ENCODE measurements at places on chromosomes 16 and 17. TPM values are rescaled to one million over a fixed set of nuclear protein-coding genes. Genes with fewer than 3 reads are reported as not detected.

DNA sequence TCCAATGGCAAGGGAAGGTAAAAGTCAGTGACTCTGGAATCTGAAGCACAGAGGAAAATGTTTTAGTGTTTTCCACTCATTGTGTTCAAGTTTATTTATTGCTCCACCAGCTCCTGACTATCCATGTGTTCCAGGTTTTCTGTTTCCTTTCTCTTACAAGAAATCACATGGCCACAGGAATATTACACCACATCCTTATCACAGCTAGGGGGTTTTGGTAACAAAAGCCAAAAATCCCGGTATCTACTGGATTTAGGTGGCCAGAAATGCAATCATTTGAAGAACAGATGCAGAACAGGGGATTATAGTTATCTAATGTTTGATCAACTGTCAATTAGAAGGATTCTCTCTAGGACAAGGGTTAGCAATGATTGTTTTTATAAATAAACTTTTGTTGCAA is 47.9 kb downstream of the STH start:
- no peak for DNase-seq
- peaks cover 72% of the 10 kb centered on the region for H3K36me3 ChIP-seq
- no peaks in the 10 kb centered on the region for H3K4me1 ChIP-seq
- no peaks in the 10 kb centered on the region for H3K27me3 ChIP-seq
- no peak overlapping the region for H3K27ac ChIP-seq

DNA sequence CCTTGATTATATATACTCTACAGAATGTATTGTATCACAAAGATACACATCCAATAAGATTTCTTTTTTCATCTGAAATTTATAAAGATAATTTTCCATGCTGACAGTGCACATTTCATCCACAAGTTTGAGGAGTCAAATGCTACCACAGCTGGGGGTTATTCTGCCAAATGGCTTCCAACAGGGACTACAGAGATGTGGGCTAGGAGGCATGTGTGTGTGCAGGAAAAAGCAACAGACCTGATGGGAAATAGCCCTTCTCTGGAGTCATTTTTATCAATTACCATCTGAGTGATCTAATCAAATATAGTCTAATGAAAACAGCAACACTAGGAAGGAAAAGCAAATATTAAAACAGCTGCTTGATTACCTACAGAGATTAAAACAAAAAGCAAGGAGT is 290.5 kb downstream of the CEP112 start:
- DNase-seq, result no peak
- no peaks in the 10 kb centered on the region for H3K36me3 ChIP-seq
- H3K4me1 ChIP-seq, result no peaks in the 10 kb centered on the region
- H3K27me3 ChIP-seq, result no peaks in the 10 kb centered on the region

DNA sequence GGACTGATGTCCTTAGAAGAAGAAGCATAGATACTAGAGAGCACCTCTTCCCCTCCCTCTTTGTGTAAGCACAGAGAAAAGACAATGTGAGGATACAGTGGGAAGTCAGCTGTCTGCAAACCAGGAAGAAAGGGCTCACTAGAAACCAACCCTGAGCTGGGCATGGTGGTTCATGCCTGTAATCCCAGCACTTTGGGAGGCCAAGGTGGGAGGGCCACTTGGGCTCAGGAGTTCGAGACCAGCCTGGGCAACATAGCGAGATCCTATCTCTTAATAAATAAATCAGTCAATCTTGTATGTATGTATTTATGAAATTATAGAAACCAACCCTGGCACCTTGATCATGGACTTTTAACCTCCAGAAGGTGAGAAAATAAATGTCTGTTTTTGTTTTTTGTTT is 118.3 kb downstream of the NPIPB5 start:
- H3K36me3 ChIP-seq, result no peaks in the 10 kb centered on the region
- H3K27ac ChIP-seq, result no peak overlapping the region
- no peaks in the 10 kb centered on the region for H3K27me3 ChIP-seq
- H3K4me1 ChIP-seq, result no peaks in the 10 kb centered on the region
- no peak overlapping the region for H3K4me3 ChIP-seq
- DNase-seq, result no peak

DNA sequence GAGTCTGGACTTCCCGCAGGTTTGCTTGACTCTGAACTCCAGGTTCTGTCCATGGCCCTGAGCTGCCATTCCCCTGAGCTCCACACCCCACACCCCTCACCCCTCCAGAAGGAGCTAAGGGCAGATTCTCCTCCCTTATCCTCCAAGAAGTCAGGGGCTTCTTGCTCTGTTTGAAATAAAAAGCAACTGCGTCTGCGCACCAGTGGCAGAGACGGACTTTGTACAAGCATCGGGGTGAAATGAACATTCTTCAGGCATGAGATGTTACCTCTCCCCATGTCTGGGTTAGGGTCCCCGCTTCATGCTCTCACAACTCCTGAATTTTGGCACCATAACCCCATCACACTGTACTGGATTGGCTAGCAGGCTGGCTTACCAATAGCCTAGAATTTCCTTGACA is 36.1 kb upstream of the DLX4 start:
- no peak overlapping the region for H3K27ac ChIP-seq
- no peaks in the 10 kb centered on the region for H3K27me3 ChIP-seq
- no peaks in the 10 kb centered on the region for H3K36me3 ChIP-seq

- no peaks in the 10 kb centered on the region for H3K4me1 ChIP-seq
- no peak for DNase-seq
- no peak overlapping the region for H3K4me3 ChIP-seq
- no peak overlapping the region for H3K27ac ChIP-seq
- no peaks in the 10 kb centered on the region for H3K27me3 ChIP-seq
These were observed 42.9 kb upstream of the IRF8 start for GRCh38 chr16:85856079-85856478.

- no peaks in the 10 kb centered on the region for H3K27me3 ChIP-seq
- no peaks in the 10 kb centered on the region for H3K36me3 ChIP-seq
- no peak overlapping the region for H3K27ac ChIP-seq
- DNase-seq, result no peak
These were observed 398.9 kb downstream of the PMP22 start for GRCh38 chr17:14866266-14866665.

Gene PIMREG
- total RNA-seq, result not detected

Gene MFSD6L
- total RNA-seq, result not detected

Gene C17orf100
- total RNA-seq, result 4.3 TPM

Gene NAGS
- 48.2 TPM for total RNA-seq

Gene IL17C
- total RNA-seq, result not detected

Data from ascending aorta (tissue), 2 donors.